Upper lobe of left lung (tissue), 6 donors: ENCODE measurements at places on chromosomes 4 and X.

DNA sequence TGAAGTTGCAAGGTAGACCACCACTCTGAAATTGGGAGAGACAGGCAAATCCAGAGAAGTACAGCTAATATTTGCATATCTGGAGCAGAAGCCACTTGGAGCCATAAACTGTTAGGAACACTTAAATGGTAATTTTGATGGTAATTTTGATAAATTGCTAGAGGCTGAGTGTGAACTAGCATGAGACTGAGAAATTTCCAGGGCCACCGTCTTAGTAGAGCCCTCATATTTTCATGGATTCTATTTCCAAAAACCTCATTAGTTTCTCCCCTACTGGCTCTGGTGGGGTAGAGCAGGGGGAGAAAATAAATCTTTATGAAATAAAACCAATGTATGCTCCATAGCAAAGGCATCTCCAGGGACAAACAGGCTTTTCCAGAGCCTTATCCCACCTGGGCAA is 429.4 kb upstream of the DIPK2B start:
- H3K27ac ChIP-seq: no peak overlapping the region
- H3K4me3 ChIP-seq: no peak overlapping the region
- no peaks in the 10 kb centered on the region for H3K36me3 ChIP-seq
- H3K4me1 ChIP-seq: no peaks in the 10 kb centered on the region

DNA sequence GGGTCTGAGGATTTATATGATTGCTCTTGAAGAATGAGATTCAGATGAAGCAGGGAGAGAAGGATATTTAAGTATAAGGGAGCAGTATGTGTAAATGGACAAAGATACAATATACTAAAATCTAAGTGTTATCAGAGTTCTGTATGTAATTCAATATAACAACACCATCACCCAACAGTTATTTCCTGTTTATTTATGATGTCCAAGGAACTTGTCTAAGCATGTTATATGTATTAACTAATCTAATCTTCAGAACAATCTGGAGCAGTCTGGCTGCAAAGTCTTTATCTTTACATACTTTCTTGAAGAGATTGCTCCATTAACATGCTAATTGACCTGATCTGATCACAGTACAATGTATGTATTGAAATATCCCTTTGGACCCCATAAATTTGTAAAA is 203.8 kb upstream of the WDFY3 start:
- H3K4me3 ChIP-seq: no peak overlapping the region
- H3K27me3 ChIP-seq: no peaks in the 10 kb centered on the region
- no peak for DNase-seq
- H3K4me1 ChIP-seq: no peaks in the 10 kb centered on the region
- no peak overlapping the region for H3K27ac ChIP-seq
- no peaks in the 10 kb centered on the region for H3K36me3 ChIP-seq

- H3K4me1 ChIP-seq: no peaks in the 10 kb centered on the region
- DNase-seq: no peak
- H3K27ac ChIP-seq: no peak overlapping the region
- no peak overlapping the region for H3K4me3 ChIP-seq
- H3K27me3 ChIP-seq: no peaks in the 10 kb centered on the region
These were observed 148.3 kb downstream of the STOX2 start for GRCh38 chr4:184053434-184053833.

DNA sequence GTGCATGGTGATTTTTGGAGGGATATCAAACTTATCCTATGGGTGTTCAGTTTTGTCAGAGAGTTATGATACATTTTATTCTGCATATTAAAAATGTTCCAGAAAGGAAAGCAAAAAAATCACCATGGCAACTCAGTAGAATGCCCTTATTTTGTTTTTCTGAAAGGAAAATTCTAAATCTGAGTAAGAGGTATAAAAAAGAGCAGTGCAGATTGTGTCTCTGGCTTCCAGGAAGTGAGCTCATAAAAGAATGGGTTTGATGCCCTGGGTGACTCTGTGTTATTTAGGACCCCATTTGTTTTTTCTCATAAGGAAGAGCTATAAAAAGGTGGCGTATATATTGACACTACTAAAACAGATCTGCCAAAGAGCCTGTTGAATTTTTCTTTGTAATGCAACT is 128.8 kb downstream of the UCHL1 start:
- H3K27me3 ChIP-seq: no peaks in the 10 kb centered on the region
- no peak overlapping the region for H3K27ac ChIP-seq

GRCh38 chrX:152479525-152479924 is 28.4 kb upstream of the GABRA3 start:
- no peak for DNase-seq
- no peaks in the 10 kb centered on the region for H3K27me3 ChIP-seq
- no peak overlapping the region for H3K4me3 ChIP-seq
- no peak overlapping the region for H3K27ac ChIP-seq

DNA sequence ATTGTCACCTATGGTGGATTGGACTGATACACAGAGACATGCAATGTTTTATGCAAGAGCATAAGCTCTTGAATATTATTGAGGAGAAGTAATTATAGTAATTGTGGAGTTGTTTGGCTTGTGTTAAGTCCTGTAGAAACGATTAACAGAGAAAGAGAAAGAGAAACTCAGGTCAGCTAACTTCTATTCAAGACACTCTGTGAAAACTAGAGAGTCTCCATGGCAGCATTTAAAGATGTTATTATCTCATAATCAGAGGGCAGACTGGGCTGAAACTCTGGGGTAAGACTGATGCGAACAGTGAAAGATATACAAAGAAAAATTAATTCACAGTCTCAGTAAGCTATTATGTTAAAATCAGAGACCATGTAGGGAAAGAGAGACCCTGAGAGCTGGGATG is 625.7 kb downstream of the FAT4 start:
- no peak overlapping the region for H3K27ac ChIP-seq
- no peak for DNase-seq
- no peaks in the 10 kb centered on the region for H3K4me1 ChIP-seq
- H3K36me3 ChIP-seq: no peaks in the 10 kb centered on the region
- no peak overlapping the region for H3K4me3 ChIP-seq

DNA sequence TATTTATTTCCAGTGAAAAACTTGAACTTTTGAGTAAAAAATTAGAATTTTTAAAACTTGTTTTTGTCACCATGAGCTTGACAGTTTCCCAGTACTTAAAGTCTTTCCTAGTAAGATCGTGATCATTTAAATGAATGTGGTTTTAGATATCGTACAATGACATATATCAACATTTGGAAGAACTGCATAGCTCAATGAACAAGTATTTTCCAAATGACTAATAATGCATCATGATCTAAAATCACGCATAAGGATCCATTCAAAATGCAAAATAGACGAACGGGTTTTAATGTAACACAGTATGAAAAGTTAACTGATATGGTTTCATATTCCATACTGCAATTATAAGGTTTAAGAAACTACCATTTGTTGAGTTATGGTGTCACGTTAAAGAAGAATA is 4.1 kb upstream of the NDNF start:
- DNase-seq: no peak
- H3K27me3 ChIP-seq: no peaks in the 10 kb centered on the region
- no peak overlapping the region for H3K27ac ChIP-seq
- H3K4me3 ChIP-seq: no peak overlapping the region

DNA sequence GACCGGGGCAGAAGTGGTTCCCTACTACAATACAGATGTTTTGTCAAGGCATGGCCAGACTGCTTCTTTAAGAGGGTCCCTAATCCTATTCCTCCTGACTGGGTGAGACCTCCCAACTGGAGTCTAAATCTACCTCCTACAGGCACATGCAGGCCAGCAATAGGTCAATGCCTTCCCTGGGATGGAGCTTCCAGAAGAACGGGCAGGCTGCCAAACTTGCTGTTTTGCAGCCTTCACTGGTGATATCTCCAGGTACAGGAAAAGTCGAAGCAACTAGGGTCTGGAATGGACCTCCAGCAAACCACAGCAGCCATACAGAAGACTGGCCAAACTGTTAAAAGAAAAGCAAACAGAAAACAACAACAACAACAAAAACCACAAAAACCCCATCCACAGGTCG is 678.4 kb upstream of the DIAPH2 start:
- H3K4me1 ChIP-seq: no peaks in the 10 kb centered on the region
- H3K27me3 ChIP-seq: no peaks in the 10 kb centered on the region
- H3K4me3 ChIP-seq: no peak overlapping the region
- H3K36me3 ChIP-seq: no peaks in the 10 kb centered on the region
- H3K27ac ChIP-seq: no peak overlapping the region

- H3K27me3 ChIP-seq: no peaks in the 10 kb centered on the region
- no peaks in the 10 kb centered on the region for H3K4me1 ChIP-seq
- H3K4me3 ChIP-seq: no peak overlapping the region
- no peak overlapping the region for H3K27ac ChIP-seq
These were observed 554.3 kb upstream of the TENM3 start for GRCh38 chr4:181688872-181689271.

GRCh38 chr4:22932326-22932725 is 239.6 kb downstream of the GBA3 start:
- H3K27me3 ChIP-seq: no peaks in the 10 kb centered on the region
- no peak overlapping the region for H3K27ac ChIP-seq
- H3K36me3 ChIP-seq: no peaks in the 10 kb centered on the region
- no peaks in the 10 kb centered on the region for H3K4me1 ChIP-seq

GRCh38 chr4:54940996-54941865 is 184.2 kb downstream of the KDR start:
- DNase-seq: no peak
- no peaks in the 10 kb centered on the region for H3K27me3 ChIP-seq
- no peaks in the 10 kb centered on the region for H3K36me3 ChIP-seq
- peaks cover 5% of the 10 kb centered on the region for H3K4me1 ChIP-seq

DNA sequence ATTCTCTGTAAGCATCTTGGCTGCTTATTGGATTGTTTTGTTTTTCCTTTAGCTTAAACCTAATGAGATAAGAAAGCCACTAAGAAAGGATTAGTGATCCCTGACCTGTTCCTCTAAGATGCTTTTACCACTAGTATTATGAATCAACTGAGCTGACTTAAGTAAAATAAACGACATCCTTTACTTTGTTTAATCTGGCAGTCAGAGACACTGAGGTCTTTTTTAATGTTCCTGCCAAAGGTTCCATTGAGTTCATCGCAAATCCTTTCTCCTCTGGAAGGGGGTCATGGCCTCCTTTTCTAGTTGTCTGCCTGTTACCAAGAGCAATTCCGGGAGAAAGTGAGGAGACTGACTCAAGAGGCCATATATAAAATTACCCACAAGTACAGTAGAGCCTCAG is 1038.3 kb upstream of the SLIT2 start:
- H3K4me3 ChIP-seq: no peak overlapping the region
- DNase-seq: no peak
- no peaks in the 10 kb centered on the region for H3K36me3 ChIP-seq
- H3K27ac ChIP-seq: no peak overlapping the region
- H3K27me3 ChIP-seq: no peaks in the 10 kb centered on the region
- no peaks in the 10 kb centered on the region for H3K4me1 ChIP-seq

DNA sequence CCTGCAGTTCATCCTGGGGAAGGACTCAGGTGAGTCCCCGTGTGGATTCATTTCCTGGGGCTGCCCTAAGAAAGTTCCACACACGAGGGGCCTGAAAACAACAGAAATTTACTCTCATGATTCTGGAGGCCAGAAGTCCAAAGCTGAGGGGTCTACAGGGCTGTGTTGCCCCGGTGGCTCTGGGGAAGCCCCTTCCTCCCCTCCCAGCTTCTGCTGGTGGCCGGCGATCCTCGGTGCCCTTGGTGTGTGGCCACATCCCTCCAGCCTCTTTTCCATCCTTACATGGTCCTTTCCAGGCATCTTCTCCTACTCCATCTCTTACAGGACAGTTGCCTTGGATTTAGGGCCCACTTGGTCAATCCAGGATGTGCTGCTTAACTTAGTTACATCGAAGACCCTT is 15.1 kb downstream of the SH3BP2 start:
- no peaks in the 10 kb centered on the region for H3K27me3 ChIP-seq
- no peak for DNase-seq
- no peaks in the 10 kb centered on the region for H3K36me3 ChIP-seq

DNA sequence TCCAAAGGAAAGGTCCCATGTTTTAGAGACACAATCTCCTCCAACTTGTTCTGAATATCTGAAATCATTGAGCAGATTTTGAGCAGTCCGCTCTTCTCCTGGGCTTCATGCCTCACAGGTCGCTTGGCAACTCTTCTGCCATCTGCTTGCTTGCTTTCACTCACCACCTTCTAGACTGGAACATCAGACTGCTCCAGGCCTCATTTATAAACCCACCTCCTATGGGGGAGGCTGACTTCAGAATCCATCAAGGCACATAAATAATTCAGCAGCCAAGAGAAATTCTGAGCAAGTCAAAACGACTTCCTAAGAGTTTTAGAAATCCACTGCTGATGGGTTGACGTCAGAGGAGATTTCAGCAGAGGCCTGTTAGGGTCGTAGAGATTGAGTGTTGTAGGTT is 64.1 kb downstream of the FAM184B start:
- H3K4me3 ChIP-seq: no peak overlapping the region
- no peaks in the 10 kb centered on the region for H3K27me3 ChIP-seq
- no peak overlapping the region for H3K27ac ChIP-seq
- no peaks in the 10 kb centered on the region for H3K4me1 ChIP-seq
- H3K36me3 ChIP-seq: no peaks in the 10 kb centered on the region

- H3K27me3 ChIP-seq: no peaks in the 10 kb centered on the region
- H3K27ac ChIP-seq: no peak overlapping the region
- H3K36me3 ChIP-seq: no peaks in the 10 kb centered on the region
- H3K4me1 ChIP-seq: no peaks in the 10 kb centered on the region
- H3K4me3 ChIP-seq: no peak overlapping the region
These were observed 13.2 kb downstream of the NEIL3 start for GRCh38 chr4:177322881-177323280.

DNA sequence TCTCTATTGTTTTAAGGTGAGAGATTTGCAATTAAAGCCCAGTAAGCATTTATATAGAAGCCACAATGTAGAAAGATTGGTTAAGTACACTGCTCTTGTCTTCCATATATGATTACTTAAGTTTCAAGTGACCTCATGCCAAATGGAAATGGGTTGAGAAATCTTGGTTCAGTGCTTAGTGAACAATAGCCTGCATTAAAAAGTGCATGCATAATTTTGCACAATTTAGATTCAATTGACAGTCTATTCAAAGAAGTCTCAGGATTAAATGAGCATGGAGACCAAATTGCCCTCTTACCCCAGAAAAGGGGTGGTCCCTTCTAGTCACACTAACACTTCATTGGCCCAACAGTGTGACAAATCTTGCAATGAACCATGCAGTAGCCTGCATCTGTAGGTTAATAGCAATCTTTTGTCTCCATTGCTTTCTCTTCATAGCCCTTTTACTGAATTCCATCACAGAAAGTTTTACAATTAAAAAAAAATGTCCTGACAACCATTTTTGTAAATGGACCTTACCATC is 93.6 kb downstream of the HHIP start:
- DNase-seq: no peak
- H3K4me3 ChIP-seq: no peak overlapping the region
- H3K27ac ChIP-seq: no peak overlapping the region
- no peaks in the 10 kb centered on the region for H3K27me3 ChIP-seq
- H3K4me1 ChIP-seq: no peaks in the 10 kb centered on the region

GRCh38 chr4:3517731-3518510 is 14.3 kb downstream of the LRPAP1 start:
- peaks cover 84% of the 10 kb centered on the region for H3K36me3 ChIP-seq
- no peaks in the 10 kb centered on the region for H3K27me3 ChIP-seq
- H3K4me1 ChIP-seq: no peaks in the 10 kb centered on the region
- no peak overlapping the region for H3K4me3 ChIP-seq
- H3K27ac ChIP-seq: no peak overlapping the region
- DNase-seq: no peak

GRCh38 chr4:73086095-73086868 is 16.8 kb upstream of the COX18 start:
- H3K27ac ChIP-seq: peak overlapping the region; percentile 40
- peaks cover 7% of the 10 kb centered on the region for H3K4me1 ChIP-seq
- peaks cover 40% of the 10 kb centered on the region for H3K36me3 ChIP-seq
- DNase-seq: no peak

- DNase-seq: no peak
- H3K4me3 ChIP-seq: no peak overlapping the region
- H3K4me1 ChIP-seq: no peaks in the 10 kb centered on the region
- no peak overlapping the region for H3K27ac ChIP-seq
- no peaks in the 10 kb centered on the region for H3K36me3 ChIP-seq
These were observed 27.4 kb upstream of the PLAC1 start for GRCh38 chrX:134685668-134686067.
